ENCODE measurements at places on chromosomes 6 and 20. TPM values are rescaled to one million over a fixed set of nuclear protein-coding genes. Genes with fewer than 3 reads are reported as not detected.

The RIOK1 gene
- 16.0 TPM for total RNA-seq

The MROH8 gene
- total RNA-seq = 1.5 TPM

The BANF2 gene
- not detected for total RNA-seq

The SIRPD gene
- total RNA-seq = not detected

The BPIFA1 gene
- not detected for total RNA-seq

All from smooth muscle cell of the pulmonary artery (primary cell).